ENCODE measurements at places on chromosomes 1 and 21.

GRCh38 chr1:168535536-168535935, 8.3 kb downstream of the XCL2 start:
- no peak for DNase-seq
- H3K4me1 ChIP-seq = no peaks in the 10 kb centered on the region
- no peak overlapping the region for H3K27ac ChIP-seq
- no peaks in the 10 kb centered on the region for H3K36me3 ChIP-seq
- no peak overlapping the region for H3K4me3 ChIP-seq

- peaks cover 20% of the 10 kb centered on the region for H3K4me1 ChIP-seq
- peak overlapping the region; percentile 13 for H3K4me3 ChIP-seq
- H3K27me3 ChIP-seq = no peaks in the 10 kb centered on the region
- H3K27ac ChIP-seq = no peak overlapping the region
- H3K36me3 ChIP-seq = no peaks in the 10 kb centered on the region
These were observed 64.0 kb upstream of the ZNF281 start for GRCh38 chr1:200473698-200474371.

DNA sequence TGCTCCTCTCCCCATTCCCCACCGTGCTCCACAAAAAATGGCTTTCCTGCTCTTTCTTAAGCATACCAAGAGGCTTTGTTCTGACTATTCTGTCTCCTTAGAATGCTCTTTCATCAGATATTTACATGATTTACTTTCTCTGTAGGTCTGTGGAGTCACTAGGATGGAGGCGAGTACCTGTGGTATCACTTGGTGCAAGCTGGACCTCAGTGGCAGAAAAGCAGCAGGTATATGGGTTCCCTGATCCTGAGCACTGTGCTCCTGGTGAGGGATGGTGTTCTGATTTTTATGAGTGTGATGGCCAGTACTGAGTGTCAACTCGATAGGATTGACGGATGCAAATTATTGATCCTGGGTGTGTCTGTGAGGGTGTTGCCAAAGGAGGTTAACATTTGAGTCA, 10.0 kb downstream of the C1orf87 start:
- no peak overlapping the region for H3K4me3 ChIP-seq
- no peaks in the 10 kb centered on the region for H3K27me3 ChIP-seq
- no peak for DNase-seq

- no peaks in the 10 kb centered on the region for H3K4me1 ChIP-seq
- H3K27me3 ChIP-seq = no peaks in the 10 kb centered on the region
- no peak overlapping the region for H3K4me3 ChIP-seq
- no peaks in the 10 kb centered on the region for H3K36me3 ChIP-seq
These were observed 6.4 kb downstream of the MT1HL1 start for GRCh38 chr1:236997882-236998281.

DNA sequence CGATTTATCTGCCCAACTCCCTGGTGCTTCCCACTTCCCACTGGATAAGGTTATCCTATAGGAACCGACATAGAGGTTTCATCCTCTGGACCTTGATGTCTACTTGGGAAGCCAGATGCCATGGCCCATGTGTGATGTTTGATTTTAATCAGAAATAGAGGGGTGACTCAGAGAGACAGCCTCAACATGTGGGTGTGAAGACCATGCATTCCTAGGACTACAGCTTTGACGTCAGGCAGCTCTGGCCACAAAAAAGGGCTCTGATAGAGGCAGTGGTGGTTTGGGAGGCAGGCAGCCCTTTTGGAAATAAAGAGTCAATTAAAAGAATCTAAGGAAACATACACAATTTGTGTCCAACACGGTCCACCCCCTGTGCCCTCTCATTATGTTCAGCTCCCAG, 5.2 kb upstream of the SH2D2A start:
- H3K36me3 ChIP-seq = no peaks in the 10 kb centered on the region
- H3K27me3 ChIP-seq = no peaks in the 10 kb centered on the region
- H3K4me1 ChIP-seq = no peaks in the 10 kb centered on the region
- DNase-seq = no peak
- H3K4me3 ChIP-seq = no peak overlapping the region

- no peaks in the 10 kb centered on the region for H3K36me3 ChIP-seq
- H3K4me3 ChIP-seq = no peak overlapping the region
- no peak overlapping the region for H3K27ac ChIP-seq
- no peak for DNase-seq
- no peaks in the 10 kb centered on the region for H3K27me3 ChIP-seq
- H3K4me1 ChIP-seq = no peaks in the 10 kb centered on the region
These were observed 21.7 kb downstream of the UBE2T start for GRCh38 chr1:202320081-202320405.
